ENCODE measurements at places on chromosomes 4 and X.

- DNase-seq, result peak; percentile 44
Observed at GRCh38 chrX:1521459-1521956, 15.5 kb downstream of the P2RY8 start.

GRCh38 chr4:41693629-41694028, 54.9 kb downstream of the PHOX2B start:
- DNase-seq, result no peak

GRCh38 chrX:124211312-124211942, 121.0 kb upstream of the TEX13D start:
- no peak for DNase-seq

- no peak for DNase-seq
Observed at GRCh38 chrX:102765809-102766208, 45.3 kb downstream of the GPRASP3 start.

DNA sequence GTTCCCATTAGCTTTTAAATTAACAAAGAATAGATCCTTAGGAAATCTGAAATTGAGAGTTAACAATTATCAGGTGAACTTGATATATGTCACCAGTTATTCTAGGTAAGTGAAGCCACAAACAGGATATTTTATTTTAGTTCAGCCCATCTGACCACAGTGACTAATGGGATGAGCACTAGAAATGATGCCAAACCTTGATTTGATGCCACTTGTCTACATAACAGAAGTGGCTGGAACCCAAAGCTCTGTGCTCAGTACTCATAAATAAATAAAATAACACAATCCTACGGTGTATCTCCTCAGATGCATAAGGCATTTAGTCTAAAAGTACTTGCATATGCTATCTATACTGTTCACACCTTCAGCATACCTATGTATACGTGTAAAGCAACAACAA, 12.2 kb downstream of the SLITRK4 start:
- DNase-seq, result no peak

GRCh38 chr4:122412547-122412946, 33.7 kb downstream of the ADAD1 start:
- no peak for DNase-seq

DNA sequence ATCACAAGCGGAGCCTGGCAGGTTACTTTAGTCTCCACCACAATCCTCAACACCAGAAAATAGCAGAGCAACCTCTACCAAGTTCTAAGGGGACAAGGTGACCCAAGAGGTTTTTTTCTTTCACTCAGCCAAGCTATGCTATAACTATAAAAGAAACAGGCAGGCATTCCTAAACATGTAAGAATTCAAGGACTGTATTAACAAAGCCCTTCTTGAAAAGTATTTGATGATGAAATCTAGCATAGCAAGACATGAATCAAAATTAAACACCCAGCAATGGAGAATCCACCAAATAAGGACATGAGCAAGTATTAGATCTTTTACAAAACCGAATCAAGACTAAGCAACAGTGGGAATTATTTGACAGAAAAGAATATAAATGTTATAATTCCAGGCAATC, 25.7 kb upstream of the C1QTNF7 start:
- no peak for DNase-seq

- no peak for DNase-seq
Observed at GRCh38 chrX:17535229-17535628, 160.2 kb downstream of the NHS start.

- no peak for DNase-seq
Observed at GRCh38 chrX:137652086-137652485, 86.2 kb downstream of the ZIC3 start.

DNA sequence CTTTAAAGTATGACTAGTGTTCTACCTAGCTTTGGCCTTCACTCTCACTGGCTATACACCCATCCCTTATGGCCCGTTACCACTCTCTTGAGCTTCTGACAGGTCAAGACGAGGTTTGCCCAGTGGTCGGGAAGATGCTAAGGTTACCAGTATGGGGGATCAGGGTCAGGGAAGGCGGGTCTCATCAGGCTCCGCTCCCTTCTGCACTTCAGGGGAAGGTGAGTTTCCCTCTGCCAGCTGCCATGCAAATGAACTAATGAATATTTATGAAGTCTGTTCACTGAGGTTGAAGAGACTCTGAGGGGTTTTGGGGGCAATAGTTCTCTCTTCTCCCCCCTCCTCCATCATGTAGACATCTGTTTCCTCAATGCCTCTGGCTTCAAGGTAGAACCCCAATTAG, 6.6 kb downstream of the EFNB1 start:
- DNase-seq, result no peak

GRCh38 chr4:113469023-113469390, 292.5 kb downstream of the CAMK2D start:
- no peak for DNase-seq

GRCh38 chrX:111778591-111778990, 97.4 kb upstream of the TRPC5OS start:
- no peak for DNase-seq

- DNase-seq, result no peak
Observed at GRCh38 chr4:182062936-182063335, 180.3 kb upstream of the TENM3 start.

- no peak for DNase-seq
Observed at GRCh38 chr4:80079255-80079923, 6.4 kb upstream of the ANTXR2 start.

DNA sequence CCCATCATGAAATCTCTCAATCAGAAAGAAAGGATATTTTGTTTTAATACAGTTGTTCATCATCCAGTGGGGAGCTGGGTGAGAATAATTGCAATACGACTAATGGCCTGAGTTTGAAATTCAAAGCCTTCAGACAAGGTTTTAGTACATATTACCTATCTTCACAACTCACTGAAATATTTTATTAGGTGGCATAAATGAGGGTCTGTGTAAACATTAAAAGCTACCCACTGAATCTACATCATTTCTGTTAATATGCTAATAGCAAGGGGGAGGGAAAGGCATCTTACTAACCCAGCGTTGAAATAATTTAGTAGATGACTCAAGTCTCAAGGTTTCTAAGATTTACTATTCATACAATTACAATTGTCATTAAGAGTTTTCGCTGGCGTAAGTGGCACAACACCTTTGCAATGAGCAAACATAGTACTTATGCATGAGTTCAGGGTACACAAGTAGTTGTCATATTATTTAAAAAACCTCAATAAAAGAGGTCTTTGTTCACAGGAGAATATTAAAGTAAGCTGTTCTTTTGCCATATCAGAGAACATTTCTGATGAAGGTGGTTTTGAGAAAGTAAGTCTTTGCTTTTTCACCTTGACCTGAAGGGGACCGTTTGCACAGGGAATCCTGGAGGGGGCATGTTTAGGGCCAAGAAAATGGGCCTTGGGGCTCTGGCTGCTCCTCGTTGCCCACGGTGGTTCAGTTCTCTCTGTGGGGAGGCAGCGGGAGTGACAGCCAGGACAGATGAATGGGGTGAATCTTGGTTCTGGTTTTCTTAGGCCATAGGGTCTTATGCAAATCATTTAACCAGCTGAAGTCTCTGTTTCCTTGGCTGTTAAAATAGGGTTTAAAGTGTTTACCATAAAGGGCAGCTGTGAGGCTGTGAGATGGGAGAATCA, 4.5 kb upstream of the RHOH start:
- DNase-seq, result no peak

- no peak for DNase-seq
Observed at GRCh38 chr4:147345662-147346061, 135.2 kb upstream of the EDNRA start.

DNA sequence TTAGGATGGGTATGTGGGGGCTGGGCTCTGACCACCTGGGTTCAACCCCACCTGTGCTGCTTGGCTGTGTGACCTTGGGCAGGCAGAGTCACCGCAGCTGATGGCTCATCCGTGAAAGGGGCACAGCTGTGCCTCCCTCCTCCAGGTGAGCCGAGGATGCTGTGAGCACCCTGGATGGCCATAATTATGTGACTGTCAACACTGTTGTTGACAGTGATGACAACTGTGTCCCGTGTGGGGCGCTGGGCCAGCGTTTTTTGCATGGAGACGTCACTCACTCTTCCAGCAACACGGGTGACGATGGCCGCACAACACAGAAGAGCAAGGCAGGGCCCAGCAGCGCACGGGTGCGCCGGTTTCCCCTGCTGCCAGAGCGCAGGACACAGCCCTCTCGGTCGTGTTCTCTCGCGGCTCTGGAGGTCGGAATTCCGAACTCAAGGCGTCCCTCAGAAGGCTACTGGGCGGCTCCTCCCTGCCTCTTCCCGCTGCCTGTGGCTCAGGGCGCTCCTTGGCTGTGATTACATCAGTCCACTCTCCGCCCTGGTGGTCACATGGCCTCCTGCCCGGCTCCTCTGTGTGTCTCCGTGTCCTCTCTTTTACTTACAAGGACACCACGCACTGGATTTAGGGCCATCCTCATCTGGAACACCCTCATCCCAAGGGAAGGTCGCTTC, 1.3 kb downstream of the SH3TC1 start:
- DNase-seq, result no peak

- no peak for DNase-seq
Observed at GRCh38 chrX:153814591-153815315, 15.6 kb downstream of the PDZD4 start.

DNA sequence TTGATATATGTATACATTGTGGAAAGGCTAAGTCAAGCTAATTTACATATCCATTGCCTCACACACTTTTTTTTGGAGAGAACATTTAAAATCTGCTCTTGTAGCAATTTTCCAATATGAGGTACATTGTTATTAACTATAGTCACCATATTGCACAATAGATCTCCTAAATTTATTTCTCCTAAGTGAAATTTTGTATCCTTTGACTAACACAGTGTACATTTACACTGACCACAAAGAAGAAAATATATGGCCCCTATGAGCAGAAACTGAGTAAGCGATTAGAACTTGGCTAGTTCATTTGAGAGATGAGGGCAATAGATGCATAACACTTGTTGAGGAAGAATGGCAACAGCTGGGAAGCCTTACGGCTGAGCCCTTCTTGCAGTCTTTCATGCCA, 20.3 kb upstream of the GUCY1B1 start:
- no peak for DNase-seq

DNA sequence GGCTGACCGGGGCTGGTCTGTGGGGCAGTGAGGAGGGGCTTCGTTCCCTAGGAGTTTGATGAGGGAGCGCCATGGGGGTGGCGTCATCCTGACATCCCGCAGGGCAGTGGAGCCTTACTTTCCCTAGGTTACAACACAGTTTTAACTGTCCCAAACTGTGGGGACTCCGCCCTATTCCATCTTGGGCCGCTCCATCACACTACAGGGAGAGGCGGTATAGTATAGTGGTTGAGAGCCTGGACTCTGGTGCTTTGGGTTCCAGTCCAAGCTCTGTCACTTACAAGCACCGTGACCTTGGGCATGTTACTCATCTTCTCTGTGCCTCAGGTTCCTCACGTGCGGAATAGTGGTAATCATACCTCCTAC, 44.2 kb downstream of the ZNF185 start:
- no peak for DNase-seq

DNA sequence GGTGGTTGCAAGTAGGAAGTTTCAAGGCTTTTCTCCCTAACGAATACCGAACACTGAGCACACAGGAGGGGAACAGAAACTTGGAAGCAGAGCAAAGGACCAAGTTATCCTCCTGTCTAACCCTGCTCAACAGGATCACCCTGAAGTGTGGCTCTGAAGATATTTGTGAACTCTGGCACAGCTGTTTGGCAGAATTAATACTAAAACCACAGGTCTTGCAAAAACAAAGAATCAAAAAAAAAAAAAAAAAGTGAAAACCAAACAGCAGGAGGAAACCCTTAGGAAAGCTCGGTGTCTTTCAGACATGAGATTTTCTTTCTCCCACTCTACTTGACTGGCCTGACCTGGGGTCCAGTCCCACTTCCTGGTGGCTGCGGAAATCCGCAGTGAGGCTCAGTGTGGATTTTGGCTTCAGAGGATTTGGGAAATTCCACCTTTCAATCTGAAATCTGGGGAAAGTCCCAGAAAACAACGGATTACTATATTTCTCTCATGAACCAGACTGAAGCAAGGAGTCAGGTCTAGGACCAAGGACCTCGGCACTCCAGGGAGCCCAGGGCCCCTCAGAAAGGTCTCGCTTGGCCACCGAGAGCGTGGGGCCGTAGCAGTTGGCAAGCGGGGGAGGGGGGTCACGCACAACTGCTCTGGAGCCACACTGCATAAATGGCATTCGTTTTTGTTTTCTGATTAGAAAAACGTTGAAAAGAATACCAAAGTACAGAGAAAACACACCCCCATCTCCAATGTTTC, 867 bp downstream of the TIFA start:
- DNase-seq, result no peak

GRCh38 chrX:8663325-8663724, 68.6 kb downstream of the ANOS1 start:
- no peak for DNase-seq

Data from activated naive CD4-positive, alpha-beta T cell treated with anti-CD3 and anti-CD28 coated beads, Interleukin-2, amount 50 U/mL, for 72 hours (primary cell).